IMR-90 (cell line): ENCODE measurements at places on chromosomes 2 and 18. TPM values are rescaled to one million over a fixed set of nuclear protein-coding genes. Genes with fewer than 3 reads are reported as not detected.

- H3K4me3 ChIP-seq, result peak overlapping the region; percentile 34
- no peaks in the 10 kb centered on the region for H3K36me3 ChIP-seq
- peak; percentile 35 for DNase-seq
- H3K4me1 ChIP-seq, result peaks cover 4% of the 10 kb centered on the region; the same call in 1 of the 2 replicates
- peaks cover 82% of the 10 kb centered on the region for H3K27me3 ChIP-seq
- H3K27ac ChIP-seq, result no peak overlapping the region
These were observed 2.1 kb upstream of the SLC30A3 start for GRCh38 chr2:27264753-27265535.

DNA sequence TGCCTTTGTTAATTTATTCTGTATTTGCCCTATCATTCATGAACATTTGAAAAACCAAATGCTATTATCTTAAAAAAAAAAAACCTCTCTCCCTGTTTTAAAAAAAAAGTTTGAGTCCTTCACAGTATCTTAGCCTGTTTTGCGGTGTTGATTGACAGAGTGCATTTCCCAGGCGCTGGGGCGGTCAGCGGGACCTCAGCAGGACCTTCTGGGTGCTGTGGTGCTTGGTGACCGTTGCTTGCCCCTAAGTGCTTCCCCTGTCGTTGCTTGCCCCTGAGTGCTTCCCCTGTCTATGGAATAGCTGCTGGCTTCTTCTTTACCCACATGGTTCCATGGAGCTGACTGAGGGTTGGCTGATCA is 12.1 kb downstream of the ATP6V1C2 start:
- no peak overlapping the region for H3K4me3 ChIP-seq
- H3K4me1 ChIP-seq, result no peaks in the 10 kb centered on the region
- H3K36me3 ChIP-seq, result no peaks in the 10 kb centered on the region
- DNase-seq, result no peak
- peaks cover 32% of the 10 kb centered on the region for H3K27me3 ChIP-seq
- H3K27ac ChIP-seq, result no peak overlapping the region

GRCh38 chr18:77905449-77906055 is 655.9 kb downstream of the GALR1 start:
- no peak overlapping the region for H3K4me3 ChIP-seq
- H3K36me3 ChIP-seq, result no peaks in the 10 kb centered on the region
- no peaks in the 10 kb centered on the region for H3K4me1 ChIP-seq

GRCh38 chr2:115733190-115733775 is 1290.8 kb downstream of the DPP10 start:
- H3K4me3 ChIP-seq, result no peak overlapping the region
- no peak for DNase-seq
- H3K27ac ChIP-seq, result no peak overlapping the region
- H3K36me3 ChIP-seq, result no peaks in the 10 kb centered on the region
- no peaks in the 10 kb centered on the region for H3K27me3 ChIP-seq

- H3K4me1 ChIP-seq, result peaks cover 41% of the 10 kb centered on the region
- H3K27ac ChIP-seq, result no peak overlapping the region
- H3K27me3 ChIP-seq, result no peaks in the 10 kb centered on the region
- no peak for DNase-seq
- no peak overlapping the region for H3K4me3 ChIP-seq
These were observed 107.7 kb downstream of the HDAC4 start for GRCh38 chr2:239292959-239293774.

The DPP4 gene
- 19.0 and 24.2 TPM in 2 replicates for total RNA-seq

DNA sequence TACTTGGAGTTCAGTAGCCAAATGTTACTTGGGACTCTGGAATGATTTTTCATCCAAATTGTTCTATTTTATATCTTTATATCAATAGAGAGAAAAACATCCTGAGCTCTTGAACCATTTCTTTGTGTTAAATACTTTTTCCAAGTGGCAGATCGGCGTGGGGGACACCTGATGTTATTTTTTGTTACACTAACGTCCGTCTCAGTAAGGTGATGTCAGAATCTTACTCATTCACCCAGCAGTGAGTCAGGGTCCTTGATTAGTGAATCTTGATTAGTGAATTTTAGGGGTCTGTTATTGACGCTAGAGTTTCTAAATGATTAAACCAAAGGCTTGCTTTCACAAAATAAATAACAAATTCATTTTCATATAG is 1.7 kb downstream of the MIB1 start:
- H3K36me3 ChIP-seq, result no peaks in the 10 kb centered on the region; the same call in 1 of the 2 replicates
- H3K27me3 ChIP-seq, result no peaks in the 10 kb centered on the region
- DNase-seq, result peak; percentile 30
- H3K27ac ChIP-seq, result no peak overlapping the region
- H3K4me3 ChIP-seq, result peak overlapping the region; percentile 78; the same call in 1 of the 2 replicates

The TDRD15 gene
- not detected in 2 replicates for total RNA-seq

The GAL3ST2 gene
- total RNA-seq, result not detected in 2 replicates
